ENCODE measurements at places on chromosomes 5 and 9.
A peak's percentile ranks its signal among the peaks of the same experiment; 100 is the strongest.

- DNase-seq = no peak
These were observed 48.2 kb downstream of the KIF2A start for GRCh38 chr5:62354028-62354874.

- no peak for DNase-seq
These were observed 13.5 kb downstream of the NR4A3 start for GRCh38 chr9:99835142-99835541.

DNA sequence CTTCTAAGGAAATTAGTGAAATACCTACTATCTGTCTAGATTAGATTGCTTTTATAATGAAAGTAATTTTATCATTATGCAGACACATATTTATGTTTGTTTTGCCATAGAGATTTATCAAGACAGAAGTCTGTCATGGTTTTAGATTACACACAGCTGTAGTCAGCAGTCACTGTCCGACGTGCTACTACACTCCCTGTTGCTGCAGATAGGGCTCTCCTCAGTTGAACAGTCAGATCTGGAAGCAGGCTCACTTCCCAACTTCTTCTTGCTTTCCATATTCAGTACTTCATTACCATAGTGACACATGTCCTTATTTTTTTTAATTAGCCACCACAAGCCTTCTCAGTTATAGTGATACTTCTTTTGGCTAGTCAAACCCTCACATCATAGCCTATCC lies 329.9 kb upstream of the ITGA1 start:
- DNase-seq = no peak

GRCh38 chr9:20242510-20243189 lies 379.6 kb downstream of the MLLT3 start:
- peak; percentile 33 for DNase-seq

DNA sequence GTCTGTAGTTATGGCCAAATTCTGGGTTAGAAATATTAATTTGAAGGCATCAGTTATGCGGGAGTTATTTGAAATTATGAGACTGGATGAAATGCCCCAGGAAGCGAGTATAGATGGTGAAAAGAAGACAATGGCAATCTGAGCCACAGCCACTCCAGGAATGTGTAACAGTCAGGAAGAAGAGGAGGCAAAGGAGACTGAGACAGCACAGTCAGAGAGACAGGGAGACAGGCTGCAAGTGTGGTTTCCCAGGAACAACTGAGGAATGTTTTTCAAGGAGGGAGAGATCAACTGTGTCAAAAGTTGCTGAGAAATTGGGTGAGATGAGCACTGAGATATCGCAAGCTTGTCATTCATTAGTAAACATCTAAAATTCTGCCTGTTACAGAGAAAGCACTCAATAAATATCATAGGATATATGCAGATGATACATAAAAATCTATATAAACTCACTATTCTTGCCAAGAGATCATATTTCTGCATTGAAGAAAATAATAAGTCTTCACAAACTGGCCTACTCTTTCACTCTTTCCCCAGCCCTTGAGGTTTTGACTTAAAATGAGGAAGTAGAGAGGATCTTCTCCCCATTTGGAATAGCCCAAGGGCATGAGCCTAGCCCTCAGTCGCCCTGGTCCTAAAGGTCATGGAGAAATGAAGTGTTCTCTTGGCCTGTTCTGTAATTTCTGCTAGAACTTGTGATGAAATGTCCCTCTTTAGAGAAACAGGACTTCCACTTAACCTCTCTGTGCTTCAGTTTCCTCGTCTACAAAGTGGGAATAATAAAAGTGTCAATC lies 48.5 kb upstream of the RLN1 start:
- DNase-seq = no peak

- no peak for DNase-seq
These were observed 39.6 kb downstream of the SH3PXD2B start for GRCh38 chr5:172414531-172415361.

DNA sequence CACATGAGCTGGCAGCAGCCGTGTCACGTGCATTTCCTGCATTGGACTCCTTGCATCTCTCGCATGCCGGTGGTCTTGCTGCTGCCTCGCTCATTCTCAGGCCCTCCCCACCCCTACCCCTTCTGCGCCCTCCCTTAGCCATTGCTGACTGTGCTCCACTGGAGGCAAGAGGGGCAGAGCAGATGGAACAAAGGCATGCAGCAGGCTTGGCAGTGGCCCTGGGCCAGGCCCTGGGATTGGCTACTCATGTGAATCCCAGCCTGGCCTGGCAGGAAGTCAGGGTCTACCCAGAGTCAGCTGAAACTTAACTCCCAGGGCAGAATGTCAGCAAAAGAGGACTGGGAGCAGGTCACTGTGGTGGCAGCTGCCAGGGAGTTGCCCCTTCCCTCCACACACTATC lies 62.3 kb downstream of the TSTD2 start:
- DNase-seq = no peak

DNA sequence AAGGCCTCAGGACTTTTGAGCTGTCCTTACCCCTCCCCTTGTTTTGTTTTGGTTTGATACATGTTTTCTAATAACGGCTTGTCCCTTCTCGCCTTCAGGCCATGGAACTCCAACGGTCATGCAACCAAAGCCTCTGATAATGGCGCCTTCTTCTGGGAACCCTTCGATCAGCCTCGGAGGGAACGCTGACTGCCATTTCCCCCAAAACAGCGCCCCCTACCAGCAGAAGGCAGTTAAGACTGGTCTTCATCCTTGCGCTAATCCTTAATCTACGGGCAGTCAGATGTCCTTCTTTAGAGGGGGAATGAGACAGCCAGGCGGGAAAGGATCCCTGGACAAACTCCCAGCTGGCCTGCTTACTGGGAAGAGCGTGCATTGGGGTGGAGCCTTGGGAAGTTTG lies 276.6 kb downstream of the ICE1 start:
- no peak for DNase-seq

- no peak for DNase-seq
These were observed 100.1 kb downstream of the SUSD1 start for GRCh38 chr9:112075009-112075378.

GRCh38 chr9:111386386-111386785 lies 56.4 kb upstream of the OR2K2 start:
- DNase-seq = no peak

GRCh38 chr5:141657937-141658545 lies 6.8 kb upstream of the FCHSD1 start:
- no peak for DNase-seq
